ENCODE measurements at places on chromosomes 3 and 15.

DNA sequence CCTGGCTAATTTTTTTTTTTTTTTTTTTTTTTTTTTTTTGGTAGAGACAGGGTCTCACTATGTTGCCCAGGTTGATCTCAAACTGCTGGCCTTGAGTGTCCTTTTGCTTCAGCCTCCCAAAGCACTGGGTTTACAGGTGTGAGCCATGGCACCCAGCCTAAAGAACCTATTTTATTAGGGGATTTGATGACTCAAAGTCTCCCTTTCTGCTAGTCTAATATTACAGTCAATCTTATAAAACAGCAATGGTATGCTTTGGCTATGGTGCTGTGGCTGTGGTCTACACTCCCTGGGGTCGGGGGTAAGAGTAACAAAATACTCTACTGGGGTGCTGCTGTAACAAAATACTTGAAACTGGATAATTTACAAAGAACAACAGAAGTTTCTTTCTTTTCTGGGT is 44.8 kb downstream of the ZNF589 start:
- no peak for DNase-seq

DNA sequence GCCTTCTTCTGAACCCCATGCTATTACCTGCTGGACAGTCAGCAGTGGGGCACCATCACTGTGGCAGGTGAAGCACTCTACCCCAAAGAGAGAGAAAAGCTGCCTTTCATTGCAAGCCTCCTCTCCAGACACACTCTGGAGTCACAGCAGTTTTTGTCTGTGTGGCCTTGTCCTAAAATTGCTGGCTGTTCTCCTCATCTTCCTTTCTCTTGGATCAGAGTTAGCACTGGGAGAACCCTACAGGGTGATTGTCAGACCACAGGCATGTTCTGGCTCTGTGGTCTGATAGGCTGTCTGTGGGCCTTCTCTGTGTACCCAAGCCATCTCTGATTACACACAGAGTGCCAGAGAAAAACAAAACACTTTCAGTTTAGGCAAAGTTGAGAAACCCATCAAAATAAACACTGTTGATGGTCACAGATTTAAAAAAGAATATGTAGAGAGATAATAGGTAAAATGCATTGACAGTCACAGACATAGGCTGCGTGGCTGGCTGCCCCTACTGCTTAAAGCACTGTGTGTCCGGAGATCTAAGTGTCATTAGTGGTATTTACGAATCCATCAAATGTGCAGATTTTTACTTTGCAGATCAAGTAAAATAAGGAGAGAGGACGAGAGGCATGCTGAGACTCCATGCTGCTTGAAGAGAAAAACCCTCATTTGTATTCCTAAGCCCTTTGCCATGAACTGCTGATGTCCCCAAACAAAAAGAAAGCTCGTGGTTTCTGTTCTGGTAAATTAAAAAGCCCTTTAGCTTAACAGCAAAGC is 689.9 kb downstream of the TUSC7 start:
- no peak for DNase-seq

DNA sequence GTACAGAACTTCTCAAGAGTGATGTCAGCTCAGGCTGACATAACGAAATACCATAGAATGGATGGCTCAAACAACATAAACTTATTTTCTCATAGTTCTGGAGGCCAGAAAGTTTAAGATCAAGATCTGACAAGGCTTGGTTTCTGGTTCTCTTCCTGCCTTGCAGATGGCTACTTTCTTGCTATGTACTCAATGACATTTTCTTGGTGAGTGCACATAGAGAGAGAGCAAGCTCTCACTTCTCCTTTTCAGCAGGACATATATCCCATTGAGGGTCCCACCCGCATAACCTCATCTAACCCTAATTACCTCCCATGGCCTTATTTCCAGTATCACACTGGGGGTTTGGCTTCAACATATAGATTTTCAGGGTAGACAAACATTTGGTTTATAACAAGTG is 1072.1 kb downstream of the PLOD2 start:
- DNase-seq = no peak

DNA sequence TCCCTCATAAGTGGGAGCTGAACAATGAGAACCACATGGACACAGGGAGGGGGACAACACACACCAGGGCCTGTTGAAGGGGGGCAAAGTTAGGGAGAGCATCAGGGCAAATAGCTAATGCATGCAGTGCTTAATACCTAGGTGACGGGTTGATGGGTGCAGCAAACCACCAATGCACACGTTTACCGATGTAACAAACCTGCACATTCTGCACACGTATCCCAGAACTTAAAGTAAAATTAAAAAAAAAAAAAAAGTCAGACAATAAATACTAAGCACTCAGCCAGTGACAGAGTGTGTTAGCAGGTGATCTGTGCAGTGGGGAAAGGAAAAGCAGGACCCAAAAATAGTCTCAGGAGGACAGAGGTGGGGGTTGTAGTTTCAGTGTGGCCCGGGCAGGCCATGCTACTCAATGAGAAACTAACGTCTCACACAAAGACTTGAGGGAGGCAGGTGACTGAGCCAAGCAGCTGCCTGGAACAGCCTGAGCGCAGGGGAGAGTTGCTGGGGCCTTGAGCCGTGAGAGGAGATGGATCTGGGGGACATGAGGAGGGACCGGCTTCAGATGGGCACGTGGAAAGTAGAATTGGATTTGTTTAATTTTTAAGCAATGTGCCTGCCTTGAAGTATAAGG is 18.4 kb downstream of the ANKDD1A start:
- no peak for DNase-seq

DNA sequence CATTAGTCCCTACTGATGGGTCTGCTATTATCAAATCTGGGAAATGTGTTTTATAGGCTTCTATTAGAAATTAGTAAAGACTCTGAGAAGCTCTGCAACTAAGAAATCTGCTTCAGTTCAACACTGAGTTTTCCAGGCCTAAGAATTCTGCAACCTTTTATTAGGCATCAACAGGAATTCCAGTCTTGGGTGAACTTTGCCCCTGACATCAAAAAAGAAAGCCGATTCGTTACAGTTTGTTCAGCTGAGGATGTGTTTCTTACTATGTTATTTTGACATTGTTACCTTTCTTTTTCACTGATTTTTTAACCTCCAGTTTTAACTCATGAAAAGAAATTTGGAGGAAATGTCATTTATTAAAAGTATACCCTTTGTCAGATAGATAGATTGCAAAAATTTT is 131.5 kb upstream of the KCNH8 start:
- no peak for DNase-seq

DNA sequence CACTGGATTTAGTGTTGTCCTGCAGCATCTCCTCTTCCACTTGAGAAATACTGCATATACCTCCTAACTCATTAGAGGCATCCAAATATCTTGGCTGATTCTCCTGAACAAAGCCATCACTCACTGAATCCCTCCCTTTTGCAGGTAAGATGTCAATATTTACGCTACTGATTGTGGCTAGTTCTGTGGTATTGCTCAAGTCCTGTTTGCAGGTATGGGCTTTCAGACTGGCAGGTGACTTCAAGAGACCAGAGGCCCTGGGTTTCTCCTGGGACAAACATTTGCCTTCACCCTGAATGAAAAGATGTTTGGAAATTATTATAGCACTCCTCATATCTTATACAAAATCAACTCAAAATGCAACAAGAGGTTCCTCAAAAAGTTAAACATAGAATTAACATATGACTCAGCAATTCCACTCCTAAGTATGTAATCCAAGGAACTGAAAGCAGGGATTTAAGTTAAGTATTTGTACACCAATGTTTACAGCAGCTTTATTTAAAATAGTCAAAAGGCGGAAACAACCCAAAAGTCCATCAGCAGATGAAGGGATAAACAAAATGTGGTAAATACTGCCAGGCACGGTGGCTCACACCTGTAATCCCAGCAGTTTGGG is 18.6 kb downstream of the NEK4 start:
- DNase-seq = no peak

Measured in CD4-positive, alpha-beta T cell treated with Interleukin-17A for 4 hours (primary cell).